B cell (primary cell): ENCODE measurements at places on chromosomes 6 and 20.

GRCh38 chr20:47032933-47033578 lies 138.4 kb downstream of the EYA2 start:
- no peaks in the 10 kb centered on the region for H3K36me3 ChIP-seq
- no peak overlapping the region for H3K4me3 ChIP-seq
- no peaks in the 10 kb centered on the region for H3K4me1 ChIP-seq
- H3K27me3 ChIP-seq: no peaks in the 10 kb centered on the region
- DNase-seq: no peak

DNA sequence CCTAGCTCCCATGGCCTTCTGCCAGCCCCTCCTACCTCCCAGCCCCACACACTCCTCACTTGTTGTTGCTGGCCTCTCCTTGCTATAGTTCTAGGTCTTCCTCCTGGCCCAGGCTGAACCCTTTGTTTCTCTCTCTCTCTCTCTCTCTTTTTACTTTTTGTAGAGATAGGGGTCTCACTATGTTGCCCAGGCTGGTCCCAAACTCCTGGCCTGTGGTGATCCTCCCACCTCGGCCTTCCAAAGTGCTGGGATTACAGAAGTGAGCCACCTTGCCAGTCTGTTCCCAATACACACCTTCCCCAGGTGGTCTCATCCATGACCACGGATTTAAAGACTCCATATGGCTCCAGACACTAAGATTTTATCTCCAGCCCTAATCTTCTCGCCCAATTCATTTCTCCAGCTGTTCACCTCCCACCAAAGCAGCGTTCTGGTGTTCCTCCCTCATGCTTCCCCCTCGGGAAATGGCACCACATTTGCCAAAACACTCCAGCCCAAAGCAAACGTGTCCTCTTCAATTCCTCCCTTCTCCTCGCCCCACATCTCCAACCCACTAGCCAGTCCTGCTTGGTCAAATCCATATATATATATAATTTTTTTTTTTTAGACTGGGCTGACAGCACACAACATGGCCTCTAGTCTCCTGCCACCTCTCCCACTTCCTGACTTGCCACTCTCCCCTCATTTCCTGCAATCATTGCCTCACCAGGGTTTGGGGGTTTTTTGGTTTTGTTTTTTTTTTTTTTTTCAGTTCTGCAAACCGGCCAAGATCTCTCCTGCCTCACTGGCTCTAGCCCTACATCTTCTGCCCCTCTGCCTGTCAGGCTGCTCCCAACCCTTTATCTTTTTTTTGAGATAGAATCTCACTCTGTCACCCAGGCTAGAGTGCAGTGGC lies 104.4 kb downstream of the NCR2 start:
- no peaks in the 10 kb centered on the region for H3K36me3 ChIP-seq
- peak; percentile 79 for DNase-seq
- H3K4me3 ChIP-seq: no peak overlapping the region
- H3K27me3 ChIP-seq: no peaks in the 10 kb centered on the region
- no peak overlapping the region for H3K27ac ChIP-seq
- H3K4me1 ChIP-seq: peaks cover 39% of the 10 kb centered on the region

DNA sequence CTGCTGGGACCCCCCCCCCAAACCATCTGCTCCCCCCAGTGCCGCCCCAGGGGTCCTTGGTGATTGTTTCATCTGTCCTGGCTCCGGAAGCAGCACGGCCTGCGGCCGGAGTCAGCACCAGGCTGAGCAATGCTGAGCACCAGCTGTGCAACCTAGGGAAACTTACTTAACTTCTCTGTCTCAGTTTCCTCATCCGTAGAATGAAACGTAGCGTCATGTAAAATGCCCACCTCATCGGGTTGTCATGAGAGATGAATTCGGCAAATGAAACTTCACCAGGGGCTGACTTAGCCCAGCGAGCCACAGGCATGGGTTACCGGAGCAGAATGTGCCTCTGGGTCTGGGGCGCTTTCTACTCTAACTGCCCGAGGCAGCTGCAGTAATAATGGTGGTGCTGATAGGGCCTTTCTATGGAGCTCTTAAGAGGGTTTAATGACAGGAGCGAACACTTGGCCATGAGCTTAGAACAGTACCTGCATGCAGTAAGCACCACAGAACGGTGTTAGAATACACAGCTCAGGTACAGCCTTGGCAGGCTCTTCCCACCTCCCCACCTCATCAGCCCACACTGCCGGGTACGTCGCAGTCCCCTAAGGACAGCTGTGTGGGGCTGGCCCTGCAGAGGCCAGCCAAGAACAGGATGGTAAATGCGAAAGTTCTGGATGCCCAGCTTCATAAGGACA lies 1.7 kb downstream of the THBS2 start:
- no peaks in the 10 kb centered on the region for H3K36me3 ChIP-seq
- H3K4me1 ChIP-seq: peaks cover 13% of the 10 kb centered on the region
- no peak overlapping the region for H3K27ac ChIP-seq
- DNase-seq: no peak
- no peak overlapping the region for H3K4me3 ChIP-seq
- peaks cover 45% of the 10 kb centered on the region for H3K27me3 ChIP-seq

GRCh38 chr6:156510242-156510641 lies 266.9 kb upstream of the ARID1B start:
- peaks cover 4% of the 10 kb centered on the region for H3K4me1 ChIP-seq
- H3K27me3 ChIP-seq: no peaks in the 10 kb centered on the region
- no peaks in the 10 kb centered on the region for H3K36me3 ChIP-seq
- no peak overlapping the region for H3K27ac ChIP-seq

- H3K27me3 ChIP-seq: no peaks in the 10 kb centered on the region
- peaks cover 3% of the 10 kb centered on the region for H3K36me3 ChIP-seq
- no peak for DNase-seq
- H3K4me3 ChIP-seq: no peak overlapping the region
These were observed 217.6 kb upstream of the SNX9 start for GRCh38 chr6:157605484-157605883.

- peaks cover 77% of the 10 kb centered on the region for H3K36me3 ChIP-seq
- H3K4me1 ChIP-seq: peaks cover 24% of the 10 kb centered on the region
- no peak overlapping the region for H3K27ac ChIP-seq
- H3K27me3 ChIP-seq: no peaks in the 10 kb centered on the region
These were observed 29.9 kb downstream of the NFATC2 start for GRCh38 chr20:51512645-51513044.

GRCh38 chr6:9116026-9116425 lies 680.7 kb upstream of the SLC35B3 start:
- H3K36me3 ChIP-seq: no peaks in the 10 kb centered on the region
- H3K27ac ChIP-seq: no peak overlapping the region
- no peak for DNase-seq
- H3K4me3 ChIP-seq: no peak overlapping the region

DNA sequence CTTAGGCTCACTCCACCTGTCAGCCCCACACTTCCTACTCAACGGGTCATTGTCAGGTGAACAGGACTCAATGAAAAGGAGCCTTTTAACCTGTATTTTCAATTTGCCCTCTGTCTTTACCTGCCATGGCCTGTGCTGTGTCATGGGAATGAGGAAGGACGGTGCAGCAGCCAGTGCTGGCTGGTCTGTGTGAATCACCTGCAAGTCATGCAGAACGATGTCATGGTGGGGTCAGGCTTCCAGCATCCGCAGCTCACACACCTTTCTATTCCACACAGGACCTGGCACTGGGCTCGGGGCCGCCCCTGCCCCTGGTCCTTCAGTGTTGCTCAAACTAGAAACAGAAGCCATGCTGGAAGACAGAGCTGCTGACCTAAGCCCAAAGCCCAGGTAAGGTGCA lies 188.7 kb upstream of the GMDS start:
- no peak overlapping the region for H3K4me3 ChIP-seq
- H3K4me1 ChIP-seq: peaks cover 3% of the 10 kb centered on the region
- no peaks in the 10 kb centered on the region for H3K27me3 ChIP-seq

- no peak for DNase-seq
- H3K4me1 ChIP-seq: no peaks in the 10 kb centered on the region
- H3K27me3 ChIP-seq: no peaks in the 10 kb centered on the region
- H3K4me3 ChIP-seq: no peak overlapping the region
These were observed 400.3 kb downstream of the TFAP2A start for GRCh38 chr6:10014557-10014956.

- no peak for DNase-seq
- H3K27me3 ChIP-seq: no peaks in the 10 kb centered on the region
- H3K27ac ChIP-seq: no peak overlapping the region
These were observed 303.8 kb upstream of the THEMIS start for GRCh38 chr6:128204616-128205015.
